ENCODE measurements at places on chromosomes 16 and 17.

DNA sequence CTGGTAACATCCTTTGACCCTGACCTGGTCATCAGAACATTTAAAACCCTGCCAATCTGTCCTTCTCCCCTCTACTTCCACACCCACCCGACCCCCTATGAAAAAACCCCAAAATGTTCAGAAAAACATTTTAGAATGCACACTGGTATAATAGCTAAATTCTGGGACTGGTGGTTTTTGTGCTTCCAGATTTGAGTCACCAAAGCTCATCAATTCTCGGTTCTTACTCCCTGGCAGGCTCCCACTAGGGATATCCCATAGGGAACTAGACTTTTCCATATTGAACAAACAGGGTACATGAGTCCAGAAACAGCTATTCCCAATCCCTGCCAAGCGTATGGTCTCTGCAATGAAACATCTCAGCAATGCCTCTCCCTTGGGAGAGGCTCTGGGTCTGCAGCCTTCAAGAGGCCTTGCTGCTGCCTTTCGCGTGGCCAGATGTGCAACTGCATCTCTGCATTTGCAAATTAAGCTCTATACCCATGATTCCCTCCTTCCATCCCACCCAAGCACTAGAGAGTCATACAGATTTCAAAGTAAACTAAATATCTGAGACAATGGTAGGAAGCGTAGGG lies 67.7 kb downstream of the SMG6 start:
- DNase-seq, result peak; percentile 65

DNA sequence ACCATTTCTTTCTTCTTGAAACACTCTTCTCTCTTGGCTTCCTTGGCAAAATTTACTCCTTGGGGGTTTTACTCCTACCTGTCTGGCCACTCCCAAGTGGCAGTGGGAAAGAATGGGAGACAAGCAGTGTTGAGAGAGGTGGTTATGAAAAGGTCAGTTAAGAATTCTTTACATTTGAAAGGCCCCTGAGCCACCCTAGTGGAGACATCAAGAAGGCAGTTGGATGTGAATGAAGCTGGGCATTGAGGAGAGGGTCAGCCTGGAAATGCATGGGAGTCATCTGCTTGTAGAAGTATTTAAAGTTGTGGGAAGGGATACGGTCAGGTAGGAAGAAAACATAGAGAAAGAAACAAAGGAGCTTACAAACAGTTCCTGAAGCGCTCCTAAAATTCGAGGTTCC lies 42.3 kb upstream of the CCNF start:
- DNase-seq, result no peak

GRCh38 chr16:53664724-53665345 lies 38.8 kb downstream of the RPGRIP1L start:
- peak; percentile 44 for DNase-seq

DNA sequence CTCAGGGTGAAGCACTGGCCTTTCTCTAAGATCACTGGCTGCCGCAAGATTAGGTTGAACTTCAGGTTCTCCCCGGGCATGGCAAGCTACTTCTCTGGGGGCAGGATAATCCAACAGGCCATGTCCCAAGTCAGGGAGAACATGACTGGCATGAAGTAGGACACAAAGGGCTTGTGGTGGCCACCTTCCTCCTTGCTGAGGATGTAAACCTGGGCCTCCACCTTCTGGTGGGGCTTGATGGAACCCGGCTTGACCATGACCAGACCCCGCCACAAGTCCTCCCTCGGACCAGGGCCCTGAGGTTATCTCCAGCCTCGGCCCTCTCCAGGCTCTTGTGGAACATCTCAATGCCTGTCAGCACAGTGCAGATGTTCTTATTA lies 211.1 kb upstream of the WSB1 start:
- DNase-seq, result no peak

- no peak for DNase-seq
Observed at GRCh38 chr16:83515395-83515794, 292.4 kb upstream of the HSBP1 start.

DNA sequence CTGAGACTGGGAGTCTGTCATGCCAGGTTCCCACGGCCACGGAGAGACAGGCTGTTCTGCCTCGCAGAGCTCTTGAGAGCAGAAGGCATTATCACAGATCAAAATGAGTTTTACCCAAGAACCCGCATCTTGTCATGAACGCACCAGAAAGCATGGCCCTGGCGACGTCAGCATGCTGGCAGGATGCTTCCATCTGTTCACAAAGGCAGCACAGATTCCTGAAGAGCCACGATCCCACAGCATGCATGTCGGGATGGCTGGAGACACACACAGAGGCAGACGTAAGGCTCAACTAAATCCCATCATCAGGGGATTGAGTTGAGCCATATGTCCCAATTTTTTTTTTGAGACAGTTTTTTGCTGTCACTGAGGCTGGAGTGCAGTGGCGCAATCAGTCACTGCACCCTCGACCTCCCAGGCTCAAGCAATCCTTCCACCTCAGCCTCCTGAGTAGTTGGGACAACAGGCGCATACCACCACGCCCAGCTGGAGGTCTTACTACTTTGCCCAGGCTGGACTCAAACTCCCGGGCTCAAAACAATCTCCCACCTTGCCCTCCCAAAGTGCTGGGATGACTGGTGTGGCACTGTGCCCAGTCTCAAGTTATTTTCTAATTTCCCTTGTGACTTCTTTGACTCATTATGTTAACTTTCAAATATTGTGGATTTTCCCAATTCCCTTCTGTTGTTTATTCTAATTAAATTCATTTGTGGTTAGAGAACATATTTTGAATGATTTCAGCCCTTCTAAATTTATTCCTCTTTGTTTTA lies 11.1 kb downstream of the FANCA start:
- no peak for DNase-seq

- DNase-seq, result peak; percentile 34
Observed at GRCh38 chr17:67487506-67487905, 110.4 kb downstream of the PITPNC1 start.

DNA sequence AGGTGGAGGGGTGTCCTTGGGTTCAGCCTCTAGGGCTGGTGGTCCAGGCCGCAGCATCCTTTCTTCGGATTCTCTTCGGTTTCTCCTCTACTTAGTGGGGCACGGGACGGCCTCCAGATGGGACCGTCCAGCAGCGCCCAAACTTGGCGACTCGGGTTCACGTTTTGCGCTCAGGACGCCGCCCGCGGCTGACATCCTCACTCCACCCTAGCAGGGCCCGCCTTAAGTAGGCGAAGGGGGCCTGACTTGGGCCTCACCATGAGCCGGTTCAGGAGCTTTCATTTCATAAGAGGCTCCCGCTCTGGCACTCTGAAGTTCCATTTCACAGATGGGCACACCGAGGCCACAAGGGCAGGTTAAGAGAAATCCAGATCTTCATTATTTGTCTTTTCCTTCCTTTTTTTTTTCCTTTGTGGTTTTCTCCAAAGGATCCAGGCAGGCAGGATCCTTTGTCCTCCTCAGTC lies 141.2 kb downstream of the SEC14L1 start:
- no peak for DNase-seq

GRCh38 chr16:84735849-84736586 lies 36.2 kb downstream of the USP10 start:
- no peak for DNase-seq

- DNase-seq, result no peak
Observed at GRCh38 chr17:16304830-16305229, 48.4 kb downstream of the CENPV start.

DNA sequence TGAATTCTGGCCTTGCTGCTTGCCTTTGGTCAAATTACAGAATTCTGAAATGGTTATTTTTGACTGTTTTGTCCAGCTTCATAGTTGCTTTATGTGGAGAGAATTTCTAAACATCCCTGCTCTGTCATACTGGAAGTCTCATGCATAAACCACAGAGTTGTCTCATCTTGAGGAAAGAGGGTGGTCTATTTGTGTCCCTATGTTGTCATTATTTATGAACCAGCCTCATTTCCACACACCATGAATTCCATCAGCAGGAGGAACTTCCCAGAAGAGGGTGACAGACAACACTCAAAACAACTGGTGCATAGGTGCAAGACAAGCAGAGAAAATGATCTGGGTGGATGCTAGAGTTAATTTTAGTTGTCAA lies 525.8 kb upstream of the GOT2 start:
- no peak for DNase-seq

DNA sequence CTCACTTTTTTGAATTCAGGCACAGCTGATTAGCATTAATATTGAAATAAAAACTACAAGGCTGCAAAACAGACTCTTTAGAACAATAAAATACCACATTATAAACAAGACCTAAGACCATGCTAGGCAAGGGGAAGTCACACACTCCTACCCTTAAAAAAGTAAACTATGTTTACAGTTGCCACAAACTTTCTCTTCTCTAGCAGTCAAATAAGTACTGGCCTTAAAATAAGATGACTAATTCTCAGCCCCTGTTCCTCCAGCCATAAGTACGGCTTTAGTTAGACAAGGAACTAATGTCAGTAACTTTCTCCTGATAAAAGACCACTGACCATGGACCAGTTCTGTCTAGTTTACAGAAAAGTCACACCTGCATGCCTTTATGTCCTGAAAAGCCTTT lies 19.5 kb upstream of the CPHXL start:
- no peak for DNase-seq

DNA sequence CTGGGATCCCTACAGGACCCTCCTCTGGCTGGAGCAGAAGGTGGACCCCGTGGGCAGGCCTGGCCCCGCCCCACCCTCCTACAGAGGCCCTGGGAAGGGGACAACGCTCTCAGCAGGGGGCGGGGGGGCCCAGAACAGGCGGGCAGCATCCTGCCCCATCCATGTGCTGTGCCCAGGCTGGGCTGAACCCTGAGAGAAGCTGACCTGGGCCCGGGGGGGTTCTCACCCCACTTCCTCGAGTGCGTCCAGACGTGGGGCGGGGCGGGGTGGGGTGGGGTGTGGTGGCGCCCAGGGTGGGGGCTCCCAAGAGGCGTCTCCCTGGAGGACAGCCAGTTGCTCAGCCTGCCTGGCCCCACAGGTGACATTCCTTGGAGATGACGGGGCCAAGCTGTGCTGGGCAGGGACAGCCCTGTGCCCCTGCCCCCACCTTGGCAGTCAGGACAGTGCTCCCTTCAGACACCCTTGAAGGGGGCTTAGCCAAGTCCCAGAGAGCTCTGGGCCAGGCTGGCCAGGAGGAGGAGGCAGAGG lies 390 bp upstream of the UNC13D start:
- no peak for DNase-seq

GRCh38 chr16:35752012-35752772 lies 2292.8 kb downstream of the TP53TG3F start:
- DNase-seq, result no peak

DNA sequence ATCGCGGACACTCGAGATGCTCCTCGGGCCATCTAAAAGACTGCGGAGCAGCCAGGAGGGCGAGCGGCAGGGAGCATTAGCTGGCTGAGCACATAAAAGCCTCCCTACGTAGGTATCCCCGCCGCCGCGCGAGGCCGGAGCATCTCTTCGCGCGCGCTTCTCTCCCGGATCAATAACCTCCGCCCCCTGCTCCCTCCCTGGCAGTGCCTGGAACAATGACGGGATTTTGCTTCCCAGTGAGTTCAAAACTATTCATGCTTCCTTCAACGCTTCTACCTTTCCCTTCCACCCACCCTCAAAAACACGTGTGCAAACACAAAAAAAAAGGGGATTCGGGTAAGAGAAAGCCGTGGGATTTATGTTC lies 984 bp downstream of the CENPV start:
- no peak for DNase-seq

DNA sequence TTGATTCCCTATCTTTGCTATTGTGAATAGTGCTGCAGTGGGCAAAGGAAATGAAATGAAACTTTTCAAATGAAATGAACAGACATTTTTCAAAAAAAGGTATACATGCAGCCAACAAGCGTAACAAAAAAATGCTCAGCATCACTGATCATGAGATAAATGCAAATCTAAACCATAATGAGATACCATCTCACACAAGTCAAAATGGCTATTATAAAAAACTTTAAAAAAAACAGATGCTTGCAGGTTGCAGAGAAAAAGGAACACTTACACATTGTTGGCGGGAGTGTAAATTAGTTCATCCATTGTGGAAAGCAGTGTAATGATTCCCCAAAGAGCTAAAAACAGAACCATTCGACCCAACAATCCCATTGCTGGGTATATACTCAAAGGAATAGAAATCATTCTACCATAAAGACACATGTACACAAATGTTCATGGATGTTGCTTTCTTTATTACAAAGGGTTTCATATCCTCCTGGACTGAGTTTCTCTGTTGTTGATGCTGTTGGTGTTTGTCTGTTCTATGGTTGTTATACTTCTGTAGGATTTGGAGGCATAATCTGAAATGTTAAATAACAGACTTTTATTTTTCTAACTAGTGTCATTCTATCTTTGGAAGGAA lies 99.3 kb upstream of the SOX9 start:
- no peak for DNase-seq

DNA sequence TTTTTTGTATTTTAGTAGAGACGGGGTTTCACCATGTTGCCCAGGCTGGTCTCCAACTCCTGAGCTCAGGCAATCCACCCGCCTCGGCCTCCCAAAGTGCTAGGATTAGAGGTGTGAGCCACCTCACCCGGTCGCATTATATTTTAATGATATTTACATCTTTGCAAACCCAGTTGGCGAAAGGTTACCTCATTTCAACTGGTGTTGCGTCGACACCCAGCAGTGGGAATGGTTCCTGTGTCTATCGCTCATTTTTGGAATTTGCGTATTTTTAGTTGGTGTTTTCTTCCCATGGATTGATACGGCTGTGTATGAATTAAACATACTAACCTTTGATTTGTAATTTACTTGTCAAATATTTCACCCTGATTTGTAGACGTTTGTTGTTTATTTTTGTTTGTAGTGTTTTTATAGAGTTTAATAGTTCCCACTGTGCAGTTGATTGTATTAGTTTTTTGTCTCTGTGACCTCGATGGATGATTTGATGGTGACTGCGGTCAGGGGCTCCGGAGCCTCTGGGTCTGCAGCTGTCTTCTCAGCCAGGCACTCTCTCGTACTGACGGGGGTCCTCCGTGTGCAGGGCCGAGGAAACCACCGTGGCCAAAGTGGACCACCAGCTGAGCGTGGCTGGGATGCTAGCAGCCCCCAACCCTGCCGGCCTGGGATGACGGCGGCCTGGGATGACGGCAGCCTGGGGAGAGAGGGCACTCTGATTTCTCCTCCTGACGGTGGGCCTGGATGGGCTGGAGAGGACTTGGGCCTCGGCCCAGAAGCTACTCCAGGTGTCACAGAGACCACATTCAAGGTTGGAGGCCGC lies 4.0 kb downstream of the CD7 start:
- no peak for DNase-seq

DNA sequence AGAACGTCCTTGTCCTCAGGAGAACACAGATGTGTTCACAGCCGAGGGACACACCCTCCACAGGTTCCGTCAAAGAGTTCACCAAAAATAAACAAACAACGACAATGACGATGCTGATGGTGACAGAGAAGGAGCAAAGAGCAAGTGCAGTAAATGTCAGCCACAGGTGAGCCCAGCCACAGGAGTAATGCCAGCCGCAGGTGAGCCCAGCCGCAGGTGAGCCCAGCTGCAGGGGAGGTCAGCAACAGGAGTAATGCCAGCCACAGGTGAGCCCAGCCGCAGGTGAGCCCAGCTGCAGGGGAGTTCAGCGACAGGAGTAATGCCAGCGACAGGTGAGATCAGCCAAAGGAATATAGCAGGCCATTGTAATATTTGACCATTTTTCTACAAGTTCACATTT lies 315.2 kb downstream of the FOXL1 start:
- no peak for DNase-seq

- no peak for DNase-seq
Observed at GRCh38 chr17:33990943-33991706, 264.0 kb upstream of the CCL2 start.
